ENCODE measurements at places on chromosomes 16 and 17. TPM values are rescaled to one million over a fixed set of nuclear protein-coding genes. Genes with fewer than 3 reads are reported as not detected.
A peak's percentile ranks its signal among the peaks of the same experiment; 100 is the strongest.

- DNase-seq, result no peak
These were observed 23.9 kb downstream of the SLC39A11 start for GRCh38 chr17:73068322-73069153.

DNA sequence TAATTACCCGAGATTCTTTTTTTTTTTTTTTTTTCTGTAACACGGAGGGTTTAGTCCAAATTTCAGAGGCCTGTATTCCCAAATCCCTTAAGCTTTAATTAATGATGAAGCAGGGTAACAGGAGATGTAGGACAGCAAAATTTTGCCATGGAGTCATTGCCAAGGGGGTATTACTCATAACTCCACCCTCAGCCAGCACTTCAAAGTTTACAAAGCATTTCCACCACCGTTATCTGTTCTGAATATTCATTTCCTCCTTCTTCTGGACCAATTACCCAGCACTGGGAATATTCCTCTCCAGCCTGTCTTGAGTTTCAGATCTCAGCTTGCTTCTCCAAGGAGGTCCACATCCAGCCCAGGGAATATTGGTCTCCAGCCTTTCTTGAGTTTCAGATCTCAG is 747.5 kb upstream of the EEF2KMT start:
- no peak for DNase-seq

DNA sequence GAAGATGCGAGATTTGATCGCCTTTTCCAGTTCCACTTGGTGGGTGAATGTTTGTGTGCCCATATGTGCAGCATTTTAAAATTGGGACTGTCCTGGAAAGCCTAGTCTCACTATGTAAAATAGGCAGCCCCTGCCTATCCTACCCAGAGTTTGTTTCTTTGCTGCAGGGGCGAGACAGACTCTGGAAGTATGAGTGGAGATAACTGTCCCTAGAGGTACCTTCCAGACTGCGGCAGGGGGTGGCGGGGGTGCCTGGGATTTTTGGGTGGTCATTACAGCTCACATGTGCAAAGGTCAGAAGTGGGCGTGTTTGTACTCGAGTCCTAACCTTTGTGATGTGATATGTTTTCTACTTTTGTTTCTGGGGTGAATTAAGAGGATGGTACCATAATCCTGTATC is 36.6 kb downstream of the MPRIP start:
- DNase-seq, result no peak

DNA sequence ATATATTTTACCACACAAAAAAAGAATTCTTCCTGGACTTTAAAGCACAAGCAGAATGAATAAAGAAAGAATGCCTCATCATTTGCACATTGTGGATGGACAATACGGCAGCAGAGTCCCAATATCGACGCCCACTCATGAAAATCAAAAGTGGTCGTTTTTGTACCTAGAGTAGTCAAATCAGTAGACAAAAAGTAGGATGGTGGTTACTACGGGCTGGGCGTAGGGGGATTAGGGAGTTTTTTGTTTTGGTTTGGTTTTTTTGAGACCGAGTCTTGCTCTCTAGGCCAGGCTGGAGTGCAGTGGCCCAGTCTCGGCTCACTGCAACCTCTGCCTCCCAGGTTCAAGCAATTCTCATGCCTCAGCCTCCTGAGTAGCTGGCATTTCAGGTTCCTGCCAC is 8.6 kb upstream of the CENPV start:
- DNase-seq, result no peak

GRCh38 chr16:85564277-85565051 is 48.7 kb upstream of the GSE1 start:
- DNase-seq, result no peak

GRCh38 chr16:89401641-89402445 is 88.5 kb downstream of the ANKRD11 start:
- peak; percentile 49 for DNase-seq

- DNase-seq, result no peak
These were observed 7.7 kb downstream of the CBX4 start for GRCh38 chr17:79831265-79832217.

GRCh38 chr17:6526362-6527152 is 29.8 kb downstream of the PITPNM3 start:
- no peak for DNase-seq

DNA sequence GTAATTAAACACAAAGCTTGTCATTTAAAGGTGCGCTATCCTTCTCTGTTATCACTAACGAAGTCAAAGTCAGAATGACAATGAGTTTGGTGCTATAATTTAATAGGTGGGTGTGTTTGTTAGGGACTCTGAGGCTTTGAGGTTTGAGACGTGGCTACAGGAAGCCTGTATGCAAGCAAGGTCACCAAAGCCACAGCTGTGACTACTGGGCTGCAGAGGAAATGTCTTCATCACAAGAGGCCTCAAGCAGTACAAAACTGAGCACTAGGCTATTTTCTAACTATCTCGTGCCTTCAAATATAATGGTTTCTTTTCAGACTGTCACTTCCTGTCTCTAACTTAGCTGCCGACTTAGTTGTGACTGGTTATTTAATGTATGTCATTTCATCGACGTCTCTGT is 141.2 kb downstream of the AATF start:
- DNase-seq, result no peak

- DNase-seq, result no peak
These were observed 6.1 kb downstream of the CHST4 start for GRCh38 chr16:71532366-71532765.

DNA sequence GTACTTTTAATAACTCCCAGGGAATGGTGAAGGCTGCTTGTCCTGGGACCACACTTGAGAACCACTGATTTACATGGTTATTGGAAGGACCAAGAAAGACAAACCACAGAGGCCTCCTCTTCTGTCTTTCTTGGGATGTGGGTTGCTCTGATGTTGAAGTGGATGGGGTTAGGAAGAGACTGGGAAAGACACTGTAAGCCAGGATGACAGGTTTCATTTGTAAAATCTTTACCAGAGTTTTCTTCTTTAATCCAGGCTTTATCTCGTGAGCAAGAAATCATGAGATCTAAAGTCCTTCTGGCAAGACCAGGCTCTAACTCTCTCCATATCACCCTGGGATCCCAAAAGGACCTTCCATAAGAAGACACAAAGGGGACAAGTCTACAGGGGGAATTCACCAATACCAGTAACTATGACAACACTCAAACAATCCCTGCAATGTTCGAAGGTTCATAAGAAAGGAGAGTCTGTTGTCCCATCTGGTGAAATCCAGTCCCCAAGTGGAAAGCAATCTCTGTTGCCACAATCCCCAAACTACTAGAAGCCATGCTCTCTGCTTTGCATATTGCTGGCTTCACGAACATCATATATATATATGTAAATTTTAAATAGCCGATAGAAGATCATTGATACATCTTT is 44.8 kb upstream of the CDRT4 start:
- DNase-seq, result no peak

GRCh38 chr16:63625126-63625525 is 1496.7 kb downstream of the CDH11 start:
- no peak for DNase-seq

The MVP gene
- 26.5 TPM for polyA plus RNA-seq

The TNP2 gene
- not detected for polyA plus RNA-seq

The CTRB1 gene
- 0.15 TPM for polyA plus RNA-seq

The TP53TG3F gene
- polyA plus RNA-seq, result not detected

The CD68 gene
- polyA plus RNA-seq, result 55.2 TPM

The SOCS1 gene
- polyA plus RNA-seq, result 2.9 TPM

The TMEM114 gene
- not detected for polyA plus RNA-seq

The MYL4 gene
- polyA plus RNA-seq, result 1,610 TPM

The SEZ6 gene
- polyA plus RNA-seq, result 0.12 TPM

The HBZ gene
- 1.9 TPM for polyA plus RNA-seq

Data from hindlimb muscle (tissue), 1 donor.